ENCODE measurements at places on chromosomes 4 and X. TPM values are rescaled to one million over a fixed set of nuclear protein-coding genes. Genes with fewer than 3 reads are reported as not detected.

Gene PPEF2
- not detected for total RNA-seq

Gene XAGE1B
- total RNA-seq: not detected

Gene HSFX1
- total RNA-seq: 1.7 TPM

Gene ADRA2C
- 11.1 TPM for total RNA-seq

Gene CT45A1
- total RNA-seq: not detected

Gene APLN
- 2.8 TPM for total RNA-seq

Measured in metanephros (tissue), 2 donors.